ENCODE measurements at places on chromosomes 4 and X.

- DNase-seq, result no peak
These were observed 87.4 kb downstream of the SMIM20 start for GRCh38 chr4:26001413-26001812.

DNA sequence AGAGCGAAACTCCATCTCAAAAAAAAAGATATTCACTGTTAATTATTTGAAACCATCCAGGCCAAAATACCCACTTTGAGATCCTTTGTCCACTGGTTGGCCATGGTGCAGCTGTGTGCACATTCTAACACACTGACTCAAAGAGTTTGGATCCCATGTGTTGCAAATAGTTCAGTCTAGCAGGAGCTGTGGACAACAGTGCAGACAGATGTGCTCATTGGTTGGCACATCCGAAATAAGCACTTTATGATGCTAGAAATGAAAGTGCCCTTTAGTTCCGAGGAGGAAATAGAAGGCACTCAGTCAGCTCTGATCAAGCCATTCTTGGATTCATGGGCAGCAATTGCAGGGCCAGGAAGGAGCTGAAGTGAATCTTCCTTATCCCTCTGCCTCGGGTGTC, 63.0 kb upstream of the TMEM150C start:
- DNase-seq, result no peak

- no peak for DNase-seq
These were observed 305.7 kb upstream of the SLIT2 start for GRCh38 chr4:19945979-19946380.

DNA sequence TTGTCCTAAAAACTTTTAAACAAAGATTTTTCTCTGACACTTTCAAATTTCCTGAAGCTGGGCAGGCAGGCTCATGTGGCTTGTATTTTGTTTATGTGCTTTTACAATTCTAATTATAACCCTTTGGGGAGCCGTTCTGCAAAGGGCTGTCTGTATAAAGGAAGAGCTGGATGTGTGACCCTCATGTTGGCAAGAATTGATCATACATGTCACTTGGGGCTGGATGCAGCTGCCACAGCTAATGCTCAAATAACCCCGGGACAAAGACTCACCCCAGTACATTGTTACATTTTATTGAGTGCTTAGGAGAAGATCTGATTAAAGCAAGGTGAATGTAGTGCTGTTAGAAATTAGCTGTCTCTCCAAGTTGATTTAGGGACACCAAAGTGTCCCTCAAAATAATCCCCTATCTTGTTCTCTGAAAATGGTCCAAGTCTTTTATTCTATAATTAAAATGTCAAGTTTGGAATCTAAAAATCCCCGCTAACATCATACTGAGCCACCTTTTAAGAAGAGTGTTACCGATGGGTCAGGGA, 13.0 kb upstream of the DAPP1 start:
- no peak for DNase-seq

DNA sequence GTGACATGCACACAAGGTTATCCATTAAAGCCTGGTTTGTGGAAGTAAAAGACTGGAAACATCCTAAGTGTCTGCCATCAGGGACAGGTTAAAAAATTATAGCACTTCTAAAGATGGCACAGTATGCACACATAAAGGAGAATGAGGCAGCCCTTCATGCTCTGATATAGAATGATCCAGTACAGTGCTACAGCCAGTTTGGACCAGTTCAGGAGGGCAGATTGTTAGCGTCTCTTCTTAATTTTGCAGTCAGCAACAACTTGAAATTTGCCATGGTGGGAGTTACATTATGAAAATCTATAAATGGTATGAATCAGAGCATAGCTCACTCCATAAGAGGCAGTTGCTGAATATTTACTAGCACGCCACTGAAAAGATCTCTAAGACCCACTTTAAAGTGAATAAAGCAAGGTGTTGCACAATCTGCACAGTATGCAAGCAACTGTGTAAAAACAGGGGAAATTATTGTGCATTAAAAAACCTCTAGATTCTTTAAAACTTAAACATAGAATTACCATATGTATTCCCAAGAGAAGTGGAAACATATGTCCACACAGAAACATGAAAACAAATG, 20.3 kb upstream of the SOD3 start:
- no peak for DNase-seq

GRCh38 chrX:72053508-72053907, 78.2 kb downstream of the RTL5 start:
- no peak for DNase-seq

GRCh38 chrX:136752346-136752745, 28.4 kb downstream of the ARHGEF6 start:
- DNase-seq, result no peak

DNA sequence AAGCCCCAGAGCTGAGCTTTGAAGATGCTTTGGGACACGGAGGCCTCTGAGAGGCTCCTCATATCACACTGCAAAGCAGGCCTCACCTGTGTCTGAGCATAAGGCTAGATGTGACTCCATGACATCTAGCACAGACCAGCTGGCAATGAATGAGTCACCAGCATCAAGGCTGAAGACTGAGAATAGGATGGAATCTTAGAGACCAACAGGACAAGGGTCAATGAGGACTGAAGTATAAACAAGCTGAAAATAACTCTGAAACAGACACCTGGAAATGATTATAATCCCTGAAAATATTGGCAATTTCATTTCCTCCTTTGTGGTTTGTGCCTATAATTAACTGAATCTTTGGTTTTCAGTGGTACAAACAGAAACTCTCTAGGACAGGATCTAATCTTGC, 87.1 kb upstream of the PRPS1 start:
- no peak for DNase-seq
